ENCODE measurements at places on chromosomes 6 and 20.

DNA sequence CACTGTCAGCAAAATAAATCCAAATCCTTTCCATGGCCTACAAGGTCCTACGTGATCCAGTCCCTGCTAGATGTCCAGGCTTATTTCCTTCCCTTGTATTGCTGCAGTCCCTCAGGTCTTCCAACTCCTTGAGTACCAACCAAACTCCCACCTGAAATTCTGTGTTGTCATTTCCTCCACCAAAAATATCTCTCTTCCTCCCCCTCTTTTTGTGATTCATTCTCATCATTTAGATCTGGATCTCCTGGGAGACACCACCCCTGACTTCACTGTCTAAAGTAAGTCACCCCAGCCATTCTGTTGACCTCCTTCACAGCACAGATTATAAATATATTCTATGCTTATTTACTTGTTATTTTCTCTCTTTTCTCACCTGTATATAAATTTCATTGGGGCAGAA is 9.0 kb upstream of the LOC128125822 start:
- DNase-seq, result no peak

DNA sequence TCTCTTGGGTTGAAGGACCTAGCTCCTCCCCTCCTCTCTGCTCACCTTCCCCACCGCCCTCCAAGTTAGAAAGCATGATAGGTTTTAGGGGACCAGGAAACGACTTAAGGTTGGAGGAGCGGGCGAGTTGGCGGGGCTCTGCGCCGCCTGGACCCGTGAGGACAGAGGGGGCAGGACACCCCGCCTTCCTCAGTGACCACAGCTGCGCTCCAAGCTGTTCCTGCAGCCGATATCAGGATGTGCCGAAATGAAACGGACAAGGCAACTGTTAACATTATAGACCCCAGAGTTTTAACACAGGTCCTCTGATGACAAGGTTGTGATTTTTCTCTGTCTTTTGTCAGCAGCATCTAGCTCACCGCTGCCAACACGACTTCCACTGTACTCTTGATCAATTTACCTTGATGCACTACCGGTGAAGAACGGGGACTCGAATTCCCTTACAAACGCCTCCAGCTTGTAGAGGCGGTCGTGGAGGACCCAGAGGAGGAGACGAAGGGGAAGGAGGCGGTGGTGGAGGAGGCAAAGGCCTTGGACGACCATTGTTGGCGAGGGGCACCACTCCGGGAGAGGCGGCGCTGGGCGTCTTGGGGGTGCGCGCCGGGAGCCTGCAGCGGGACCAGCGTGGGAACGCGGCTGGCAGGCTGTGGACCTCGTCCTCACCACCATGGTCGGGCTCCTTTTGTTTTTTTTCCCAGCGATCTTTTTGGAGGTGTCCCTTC is at the start of gene GRM1:
TSS of gene GRM1 (plus strand) at position 212 of the 722 bp plus-strand sequence. CDS start at position 668, 456 bp downstream.
- DNase-seq, result no peak

DNA sequence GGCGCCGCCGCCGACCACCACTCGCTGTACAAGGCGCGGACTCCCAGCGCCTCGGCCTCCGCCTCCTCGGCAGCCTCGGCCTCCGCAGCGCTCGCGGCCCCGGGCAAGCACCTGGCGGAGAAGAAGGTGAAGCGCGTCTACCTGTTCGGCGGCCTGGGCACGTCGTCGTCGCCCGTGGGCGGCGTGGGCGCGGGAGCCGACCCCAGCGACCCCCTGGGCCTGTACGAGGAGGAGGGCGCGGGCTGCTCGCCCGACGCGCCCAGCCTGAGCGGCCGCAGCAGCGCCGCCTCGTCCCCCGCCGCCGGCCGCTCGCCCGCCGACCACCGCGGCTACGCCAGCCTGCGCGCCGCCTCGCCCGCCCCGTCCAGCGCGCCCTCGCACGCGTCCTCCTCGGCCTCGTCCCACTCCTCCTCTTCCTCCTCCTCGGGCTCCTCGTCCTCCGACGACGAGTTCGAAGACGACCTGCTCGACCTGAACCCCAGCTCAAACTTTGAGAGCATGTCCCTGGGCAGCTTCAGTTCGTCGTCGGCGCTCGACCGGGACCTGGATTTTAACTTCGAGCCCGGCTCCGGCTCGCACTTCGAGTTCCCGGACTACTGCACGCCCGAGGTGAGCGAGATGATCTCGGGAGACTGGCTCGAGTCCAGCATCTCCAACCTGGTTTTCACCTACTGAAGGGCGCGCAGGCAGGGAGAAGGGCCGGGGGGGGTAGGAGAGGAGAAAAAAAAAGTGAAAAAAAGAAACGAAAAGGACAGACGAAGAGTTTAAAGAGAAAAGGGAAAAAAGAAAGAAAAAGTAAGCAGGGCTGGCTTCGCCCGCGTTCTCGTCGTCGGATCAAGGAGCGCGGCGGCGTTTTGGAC is 2.0 kb downstream of the SOX4 start:
- DNase-seq, result no peak

DNA sequence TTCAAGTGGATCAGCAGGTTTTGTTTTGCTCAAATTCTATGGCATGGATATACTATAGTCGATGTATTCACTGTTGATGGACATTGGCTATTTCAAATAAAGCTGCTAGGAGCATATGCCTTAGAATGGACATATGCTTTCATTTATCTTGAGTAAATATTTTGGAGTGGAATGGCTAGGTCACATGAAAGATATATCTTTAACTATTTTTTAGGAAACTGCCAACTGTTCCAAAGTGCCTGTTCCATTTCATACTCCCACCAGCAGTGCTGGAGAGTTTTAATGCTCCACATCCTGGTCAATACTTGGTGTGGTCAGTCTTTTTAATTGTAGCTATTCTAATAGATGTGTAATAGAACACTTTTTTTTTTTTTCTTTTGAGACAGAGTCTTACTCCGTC is 81.1 kb upstream of the PIM1 start:
- DNase-seq, result no peak

- DNase-seq, result no peak
Measured at GRCh38 chr6:109892451-109893435, 85.4 kb upstream of the GPR6 start.

- DNase-seq, result no peak
Measured at GRCh38 chr6:145838305-145838704, 23.7 kb upstream of the FBXO30 start.

- no peak for DNase-seq
Measured at GRCh38 chr6:1118287-1118647, 193.6 kb upstream of the FOXQ1 start.

DNA sequence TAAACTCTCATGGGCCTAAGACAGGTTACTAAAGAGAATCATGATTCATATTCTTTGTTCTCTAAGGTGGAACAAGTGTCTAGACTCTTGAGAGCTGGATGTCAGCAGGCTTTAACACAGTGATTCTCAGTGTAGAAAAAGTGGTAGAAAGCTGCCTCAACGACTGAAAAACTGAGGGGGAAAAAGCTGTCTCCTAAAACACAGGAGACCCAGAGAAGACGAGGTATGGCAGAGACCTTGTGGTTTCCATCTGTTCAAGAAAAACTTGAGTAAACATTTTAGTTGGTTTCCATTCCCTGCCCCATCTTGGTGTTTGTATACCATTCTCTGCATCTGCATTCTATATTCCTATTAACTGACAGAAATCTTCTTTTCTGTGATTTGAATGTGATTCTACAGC is 57.6 kb upstream of the MAP3K7 start:
- no peak for DNase-seq

- no peak for DNase-seq
Measured at GRCh38 chr6:165306955-165307354, 2.5 kb downstream of the C6orf118 start.

DNA sequence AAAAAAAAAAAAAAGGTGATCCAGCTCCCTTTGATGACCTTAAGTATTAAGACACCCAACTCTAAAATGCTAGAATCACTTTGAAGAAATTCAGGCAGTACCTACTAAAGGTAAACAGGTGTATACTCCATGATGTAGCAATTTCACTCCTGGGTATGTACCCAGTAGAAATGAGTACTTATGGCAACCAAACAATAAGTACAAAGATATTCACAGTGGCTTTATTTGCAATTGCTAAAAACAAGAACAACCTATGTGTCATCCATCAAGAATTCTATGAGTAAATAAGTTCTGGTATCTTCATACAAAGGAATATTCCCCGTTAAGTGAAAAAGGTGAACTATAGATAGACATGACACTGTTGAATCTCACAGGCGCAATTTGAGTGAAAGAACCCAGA is 29.4 kb downstream of the MDGA1 start:
- no peak for DNase-seq

GRCh38 chr20:62350629-62351422 is 16.3 kb downstream of the LAMA5 start:
- no peak for DNase-seq

DNA sequence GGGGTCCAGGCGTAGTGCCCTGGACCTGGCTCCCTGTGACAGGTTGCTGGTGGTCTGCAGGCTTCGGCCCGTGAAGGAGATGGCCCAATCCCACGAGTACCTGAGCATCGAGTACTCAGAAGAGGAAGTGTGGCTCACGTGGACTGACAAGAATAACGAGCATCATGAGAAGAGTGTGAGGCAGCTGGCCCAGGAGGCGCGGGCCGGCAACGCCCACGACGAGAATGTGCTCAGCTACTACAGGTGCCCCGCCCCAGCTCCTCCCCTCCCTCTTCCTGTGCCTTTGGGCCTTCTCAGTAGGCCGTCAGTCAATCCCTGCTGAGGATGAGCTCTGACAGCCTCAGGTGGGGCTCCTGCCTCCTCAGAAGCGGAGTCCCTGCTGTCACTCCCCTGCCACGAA is 42.6 kb downstream of the UQCC2 start:
- DNase-seq, result no peak

DNA sequence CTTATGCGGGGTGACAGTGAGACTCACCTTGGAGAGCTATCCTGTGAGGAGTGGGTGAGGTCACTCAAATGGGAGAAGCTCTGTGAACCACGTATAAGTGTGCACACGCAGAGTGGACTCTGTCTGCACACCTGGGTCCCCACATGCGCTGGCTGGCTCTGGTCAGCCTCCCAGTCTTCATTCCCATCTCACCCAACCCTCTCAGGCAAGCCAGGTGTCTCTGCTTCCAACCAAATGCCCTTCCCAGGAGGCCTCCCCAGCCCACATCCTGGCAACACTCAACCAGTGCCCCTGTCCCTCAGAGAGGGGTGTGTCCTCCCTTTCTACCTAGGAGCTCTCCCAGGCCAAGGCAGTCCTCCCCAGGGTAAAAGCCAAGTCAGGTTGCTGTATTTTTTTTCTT is 8.0 kb upstream of the PI16 start:
- no peak for DNase-seq

DNA sequence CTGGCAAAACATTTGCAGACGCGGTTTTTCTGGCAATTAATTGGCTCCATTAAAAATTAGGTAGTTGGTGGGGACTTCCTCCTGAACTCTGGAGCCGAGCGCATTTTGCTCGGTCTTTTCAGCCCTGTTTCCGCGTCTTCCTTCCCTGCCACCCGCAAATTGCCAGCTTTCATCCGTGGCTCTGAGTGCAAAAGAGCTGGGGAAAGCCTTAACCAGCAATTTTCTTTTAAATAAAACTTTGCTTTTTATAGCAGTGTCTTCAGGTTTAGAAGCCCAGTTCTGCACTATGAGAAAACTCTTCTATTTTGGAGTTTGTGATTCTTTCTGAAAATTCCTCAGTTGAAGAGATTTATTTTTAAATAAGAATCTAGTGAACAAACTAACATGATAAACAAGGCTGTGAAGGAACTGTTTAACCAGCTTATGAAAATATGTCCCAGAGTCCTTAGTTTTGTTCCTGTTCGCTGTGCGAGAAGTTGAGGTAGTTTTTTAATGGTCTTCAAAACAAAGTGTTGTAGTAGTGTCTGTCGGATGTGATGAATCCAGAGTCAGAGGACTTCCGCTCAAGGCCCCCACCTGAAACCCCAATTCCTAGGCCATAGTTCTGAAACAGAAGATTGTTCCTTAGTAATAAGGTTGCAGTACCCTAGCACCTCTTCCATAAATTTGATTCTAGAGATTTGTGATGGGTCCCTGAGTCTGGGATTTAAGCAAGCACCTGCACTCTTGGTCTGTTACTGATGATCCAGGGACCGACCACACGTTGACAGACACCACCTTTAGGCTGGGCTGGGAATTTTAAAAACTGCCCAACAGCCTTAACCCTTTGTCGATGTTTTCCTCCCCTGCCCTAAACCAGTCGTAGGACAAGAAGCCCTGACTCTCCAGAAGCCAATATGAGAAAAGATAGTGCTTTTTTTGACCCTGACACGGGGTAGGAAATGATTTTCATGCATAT is 950 bp downstream of the KCTD20 start:
- DNase-seq, result no peak

DNA sequence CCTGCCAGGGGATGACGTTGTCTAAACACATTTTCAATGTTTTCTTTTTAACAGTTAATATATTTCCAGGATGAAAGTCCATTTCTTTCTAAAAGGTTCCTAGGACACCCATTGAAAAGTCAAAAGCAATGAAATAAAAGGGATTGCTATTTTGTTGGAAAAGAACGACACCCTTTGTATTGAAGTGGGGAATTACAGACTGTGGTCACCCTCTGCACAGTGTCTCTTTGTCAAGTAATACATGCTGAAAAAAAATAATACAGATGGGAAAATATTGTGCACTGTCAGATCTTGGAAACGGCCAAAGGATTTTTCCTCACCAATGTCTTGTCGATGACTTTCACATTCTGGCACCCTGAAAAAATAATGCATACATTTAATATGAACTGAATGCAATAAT is 56.9 kb downstream of the HAO1 start:
- DNase-seq, result no peak

DNA sequence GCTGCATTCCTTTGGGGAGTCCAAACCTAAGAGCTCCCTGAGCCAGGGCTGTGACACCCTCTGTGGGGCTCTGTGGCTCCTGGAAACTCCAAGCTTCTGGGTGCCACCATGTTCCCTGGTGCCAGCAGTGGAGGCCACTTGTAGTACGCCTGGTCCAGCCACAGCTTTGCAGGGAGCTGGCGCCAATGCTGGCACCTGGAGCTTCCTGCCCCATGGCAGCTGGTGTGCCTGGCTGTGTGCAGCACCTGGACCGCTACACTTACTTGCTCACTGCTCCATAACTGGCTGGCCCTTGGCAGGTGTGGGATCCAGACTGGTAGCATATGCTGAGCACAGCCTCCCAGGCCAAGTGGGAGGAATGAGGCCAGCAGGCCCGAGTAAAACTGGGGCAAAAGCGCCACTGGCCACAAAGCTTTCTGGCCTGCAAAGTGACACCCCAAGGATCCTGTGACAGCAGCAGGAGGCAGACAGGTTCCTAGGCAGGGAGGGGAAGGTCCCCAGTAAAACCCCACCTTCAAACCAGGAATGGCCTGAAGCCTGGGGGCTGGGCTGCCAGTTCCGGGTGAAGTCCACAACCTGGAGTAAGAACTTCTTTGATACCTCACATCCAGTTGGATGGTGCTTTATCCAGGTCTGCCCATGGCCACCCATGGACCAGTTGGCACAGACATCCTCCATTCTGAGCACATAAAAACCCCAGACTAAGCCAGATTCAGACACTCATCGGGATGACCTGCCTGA is 461.0 kb downstream of the TBC1D32 start:
- DNase-seq, result no peak

DNA sequence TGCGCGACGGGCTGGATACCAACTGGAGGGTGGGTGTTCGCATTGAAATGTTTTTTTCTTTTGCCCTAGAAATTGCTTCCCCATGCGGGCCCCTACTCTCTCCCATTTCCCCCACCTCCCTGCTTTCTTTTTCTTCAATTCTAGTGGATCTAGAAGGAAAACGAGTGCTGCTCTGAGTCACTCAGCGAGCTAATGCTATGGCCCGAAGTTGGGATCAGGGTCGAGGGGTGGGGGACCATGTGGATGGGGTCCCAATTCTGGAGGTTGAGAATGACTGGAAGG is 71.5 kb downstream of the SOX4 start:
- no peak for DNase-seq
